H1 (cell line): ENCODE measurements at places on chromosomes 1 and 21. TPM values are rescaled to one million over a fixed set of nuclear protein-coding genes. Genes with fewer than 3 reads are reported as not detected.

DNA sequence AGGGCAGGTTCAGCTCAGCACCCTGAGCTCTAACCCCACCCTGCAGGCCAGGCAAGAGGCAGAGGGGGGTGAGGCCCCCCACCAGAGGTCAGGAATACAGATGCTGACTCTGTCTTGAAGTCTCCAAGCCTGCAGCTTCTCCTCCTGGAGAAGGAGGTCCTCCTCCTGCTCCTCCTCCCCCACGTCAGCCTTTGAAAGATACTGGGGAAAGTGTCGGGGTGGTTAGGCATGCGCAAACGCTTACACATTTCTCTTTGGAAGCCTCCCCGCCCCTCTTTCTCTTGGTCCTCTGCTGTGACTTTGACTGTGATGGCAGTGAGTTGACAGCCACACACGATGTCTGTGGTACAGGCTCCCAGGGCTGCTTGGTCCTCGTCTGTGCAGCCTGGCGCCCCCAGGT is 65.3 kb downstream of the SPSB1 start:
- no peak overlapping the region for H3K4me3 ChIP-seq
- DNase-seq = no peak
- H3K36me3 ChIP-seq = no peaks in the 10 kb centered on the region
- no peaks in the 10 kb centered on the region for H3K27me3 ChIP-seq
- H3K27ac ChIP-seq = no peak overlapping the region
- H3K4me1 ChIP-seq = peaks cover 2% of the 10 kb centered on the region; the same call in 1 of the 2 replicates

DNA sequence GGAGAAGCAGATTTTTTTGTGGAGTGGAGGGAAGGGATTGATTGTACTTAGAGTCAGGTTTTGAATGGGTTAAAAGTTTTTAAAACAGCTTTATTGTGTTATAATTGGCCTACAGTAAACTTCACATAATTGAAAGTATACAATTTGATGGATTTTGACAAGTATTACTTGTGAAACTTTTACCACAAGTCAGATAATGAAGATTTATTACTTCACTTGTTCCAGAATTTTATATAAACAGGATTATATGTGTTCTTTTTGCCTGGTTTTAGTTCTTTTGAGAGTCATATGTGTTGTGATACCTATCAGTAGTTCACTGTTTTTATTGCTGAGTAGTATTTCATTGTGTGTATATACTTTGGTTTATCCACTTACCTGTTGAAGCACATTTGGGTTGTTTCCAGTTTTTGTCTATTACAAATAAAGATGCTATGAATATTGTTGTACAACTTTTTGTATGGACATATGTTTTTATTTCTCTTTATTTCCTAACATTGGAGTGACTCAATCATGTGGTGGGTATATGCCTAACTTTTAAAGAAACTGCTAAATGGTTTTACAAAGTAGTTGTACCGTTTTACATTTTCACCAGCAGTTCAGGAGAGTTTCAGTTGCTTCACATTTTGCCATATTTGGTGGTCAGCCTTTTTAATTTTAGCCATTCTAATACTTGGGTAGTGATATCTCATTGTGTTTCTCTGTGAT is 71.0 kb downstream of the DYRK1A start:
- H3K4me1 ChIP-seq = peaks cover 9% of the 10 kb centered on the region; the same call in 1 of the 2 replicates
- H3K27ac ChIP-seq = no peak overlapping the region
- no peak overlapping the region for H3K4me3 ChIP-seq
- H3K36me3 ChIP-seq = no peaks in the 10 kb centered on the region; the same call in 1 of the 2 replicates
- DNase-seq = no peak

DNA sequence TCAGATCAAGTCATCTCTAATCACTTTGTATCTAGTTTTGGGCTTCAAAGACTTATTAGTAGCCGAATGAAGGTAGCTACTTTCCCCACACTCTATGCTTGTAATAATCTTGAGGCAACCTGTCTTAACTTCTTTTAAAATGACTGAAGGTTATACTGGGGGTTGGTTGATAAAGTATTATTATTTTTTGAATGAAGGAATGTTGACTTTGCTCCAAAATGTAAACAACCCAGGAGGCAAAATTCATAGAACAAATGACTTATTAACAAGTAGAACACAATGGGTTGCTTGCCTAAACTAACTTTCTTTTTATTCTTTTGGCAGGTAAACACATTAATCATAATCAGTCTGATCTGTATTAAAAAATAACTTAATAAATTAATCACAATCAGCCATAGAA is 440.0 kb downstream of the USP25 start:
- no peaks in the 10 kb centered on the region for H3K27me3 ChIP-seq
- H3K4me3 ChIP-seq = no peak overlapping the region
- no peak overlapping the region for H3K27ac ChIP-seq
- H3K36me3 ChIP-seq = no peaks in the 10 kb centered on the region
- no peak for DNase-seq

- DNase-seq = peak; percentile 23
- H3K27me3 ChIP-seq = no peaks in the 10 kb centered on the region
- no peak overlapping the region for H3K27ac ChIP-seq
- H3K4me1 ChIP-seq = no peaks in the 10 kb centered on the region; the same call in 1 of the 2 replicates
- no peak overlapping the region for H3K4me3 ChIP-seq
Observed at GRCh38 chr1:43510621-43511020, 20.1 kb upstream of the PTPRF start.

DNA sequence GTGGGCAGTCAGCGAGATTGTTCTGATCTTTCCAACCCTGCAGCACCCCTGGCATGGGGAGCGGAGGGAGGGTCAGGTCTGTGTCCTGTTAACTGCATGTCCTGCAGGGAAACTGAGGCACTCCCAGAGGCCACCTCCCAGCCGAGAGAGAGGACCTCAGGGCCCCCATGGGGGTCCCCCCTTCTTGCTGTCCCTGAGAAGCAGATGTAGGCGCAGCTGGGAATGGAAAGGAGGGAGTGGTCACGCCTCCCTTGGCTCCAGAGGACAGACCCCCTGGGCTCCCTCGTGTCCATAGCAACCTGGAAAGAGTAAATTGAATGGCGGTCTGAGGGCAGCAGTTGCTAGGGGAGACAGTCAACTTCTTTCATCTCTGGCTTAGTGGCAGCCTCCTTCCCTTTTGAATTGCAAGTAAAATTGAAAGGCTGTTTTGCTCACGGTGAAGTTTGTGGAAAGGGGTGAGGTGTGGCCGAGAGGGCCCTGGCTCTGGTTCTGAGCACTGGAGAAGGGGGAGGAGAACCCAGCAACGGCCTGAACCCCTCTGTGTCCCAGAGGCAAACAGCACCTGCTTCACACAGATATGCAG is 4.9 kb downstream of the CROCC start:
- H3K4me1 ChIP-seq = peaks cover 9% of the 10 kb centered on the region
- H3K36me3 ChIP-seq = peaks cover 3% of the 10 kb centered on the region; the same call in 1 of the 2 replicates
- H3K4me3 ChIP-seq = no peak overlapping the region
- peak; percentile 68 for DNase-seq
- no peaks in the 10 kb centered on the region for H3K27me3 ChIP-seq

AIRE gene
- 0.10 TPM in 1 of 2 replicates, not detected in the other for total RNA-seq

GRCh38 chr1:13935336-13935735 is 235.3 kb downstream of the PRDM2 start:
- no peaks in the 10 kb centered on the region for H3K27me3 ChIP-seq
- no peak overlapping the region for H3K4me3 ChIP-seq
- no peaks in the 10 kb centered on the region for H3K4me1 ChIP-seq
- H3K27ac ChIP-seq = no peak overlapping the region
- no peak for DNase-seq

DNA sequence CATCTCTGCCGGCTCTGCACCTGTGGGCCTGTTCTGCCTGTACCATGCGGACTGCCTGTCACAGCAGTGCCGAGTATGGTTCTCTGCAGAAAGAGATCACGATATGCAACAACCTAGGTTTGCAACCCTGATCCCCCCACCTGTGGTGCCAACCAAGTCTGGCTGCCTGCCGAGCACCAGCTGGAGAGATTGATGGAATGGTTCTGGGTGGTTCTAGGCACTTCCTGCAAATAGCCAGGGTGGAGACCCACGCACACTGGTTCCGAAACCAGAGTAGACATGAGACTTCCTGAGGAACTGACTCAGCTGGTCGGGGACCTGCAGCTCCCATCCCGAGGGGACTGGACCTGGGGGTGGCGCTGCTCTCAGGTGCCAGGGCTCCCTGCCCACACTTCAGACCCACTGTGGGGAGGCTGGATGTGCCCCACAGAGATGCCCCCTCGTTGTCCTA is 5.4 kb downstream of the TPRG1L start:
- peaks cover 40% of the 10 kb centered on the region for H3K36me3 ChIP-seq
- H3K4me1 ChIP-seq = peaks cover 4% of the 10 kb centered on the region
- DNase-seq = no peak
- no peaks in the 10 kb centered on the region for H3K27me3 ChIP-seq
- H3K4me3 ChIP-seq = no peak overlapping the region

CASZ1 gene
- total RNA-seq = 6.1 and 7.7 TPM in 2 replicates

GRCh38 chr1:98121646-98122045 is 200.8 kb upstream of the DPYD start:
- H3K36me3 ChIP-seq = no peaks in the 10 kb centered on the region
- H3K4me3 ChIP-seq = no peak overlapping the region
- no peaks in the 10 kb centered on the region for H3K4me1 ChIP-seq

- no peaks in the 10 kb centered on the region for H3K4me1 ChIP-seq
- DNase-seq = no peak
- no peaks in the 10 kb centered on the region for H3K27me3 ChIP-seq
- H3K36me3 ChIP-seq = no peaks in the 10 kb centered on the region
- H3K27ac ChIP-seq = no peak overlapping the region
Observed at GRCh38 chr1:102961549-102961948, 146.8 kb downstream of the COL11A1 start.

SYCP1 gene
- 0.11 and 0.44 TPM in 2 replicates for total RNA-seq

DNA sequence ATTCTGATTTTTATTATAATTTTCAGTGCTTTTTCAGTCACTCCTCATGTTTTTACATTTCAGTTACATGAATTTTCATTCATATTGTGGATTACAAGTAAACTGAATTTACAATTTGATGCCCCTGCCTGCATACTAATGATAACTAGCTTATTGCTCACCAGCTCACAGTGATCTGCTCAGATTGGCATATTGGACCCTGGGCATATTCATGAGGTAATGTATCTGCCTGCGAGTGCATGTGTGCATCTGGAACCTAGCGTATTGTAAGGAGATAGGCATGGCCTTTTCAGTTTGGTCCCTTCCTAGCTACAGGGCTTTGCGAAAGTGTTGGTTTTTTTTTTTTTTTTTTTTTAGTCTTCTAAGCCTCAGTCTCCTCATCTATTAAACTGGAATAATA is 213.7 kb downstream of the SDCCAG8 start:
- H3K27me3 ChIP-seq = no peaks in the 10 kb centered on the region
- DNase-seq = no peak
- no peaks in the 10 kb centered on the region for H3K36me3 ChIP-seq
- no peak overlapping the region for H3K27ac ChIP-seq
- H3K4me3 ChIP-seq = no peak overlapping the region

DNA sequence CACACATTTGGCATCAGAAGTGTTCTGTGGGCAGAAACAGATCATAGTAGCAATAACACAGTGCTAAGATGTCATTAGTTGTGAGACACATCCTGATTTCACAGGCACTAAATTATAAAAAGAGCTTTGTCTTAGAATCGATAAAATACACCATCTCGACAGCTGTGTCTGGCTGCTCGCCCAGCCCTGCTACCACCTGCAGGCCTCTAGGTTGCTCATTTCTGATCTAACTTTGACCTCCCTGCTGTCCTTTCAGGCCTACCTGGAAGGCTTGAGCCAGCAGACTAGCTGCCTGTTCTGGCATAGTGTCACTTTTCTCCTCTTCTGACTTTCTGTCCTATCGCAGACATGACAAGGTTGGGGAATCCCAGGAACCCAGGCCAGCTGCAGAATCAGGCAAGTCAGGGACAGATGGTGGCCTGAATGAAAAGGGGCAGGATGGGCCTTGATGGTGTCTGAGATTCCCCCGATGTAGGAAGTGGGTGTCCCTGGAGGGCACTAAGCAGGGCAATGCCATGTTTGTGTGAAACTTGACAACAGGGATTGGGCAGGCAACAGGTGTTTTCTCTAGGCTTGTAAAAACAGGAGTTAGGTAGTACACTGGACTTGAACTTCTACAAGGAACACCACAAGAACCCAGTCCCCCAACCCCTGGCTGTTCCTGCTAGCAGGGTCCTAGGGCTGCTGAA is 66.6 kb upstream of the RHOU start:
- no peak overlapping the region for H3K4me3 ChIP-seq
- no peak overlapping the region for H3K27ac ChIP-seq
- H3K4me1 ChIP-seq = peaks cover 2% of the 10 kb centered on the region; the same call in 1 of the 2 replicates

SLC9C2 gene
- not detected in 2 replicates for total RNA-seq

TTLL7 gene
- total RNA-seq = 6.4 and 7.9 TPM in 2 replicates

- H3K27me3 ChIP-seq = no peaks in the 10 kb centered on the region
- H3K4me1 ChIP-seq = no peaks in the 10 kb centered on the region
- no peak for DNase-seq
- H3K4me3 ChIP-seq = no peak overlapping the region
Observed at GRCh38 chr1:160713161-160713560, 1.5 kb upstream of the CD48 start.

GRCh38 chr1:52127181-52128180 is 14.4 kb upstream of the ZFYVE9 start:
- H3K27me3 ChIP-seq = no peaks in the 10 kb centered on the region; the same call in 1 of the 2 replicates
- DNase-seq = no peak
- H3K4me3 ChIP-seq = no peak overlapping the region
- H3K4me1 ChIP-seq = no peaks in the 10 kb centered on the region
- H3K27ac ChIP-seq = no peak overlapping the region
- no peaks in the 10 kb centered on the region for H3K36me3 ChIP-seq

NUDT17 gene
- total RNA-seq = 2.7 and 2.8 TPM in 2 replicates

- H3K4me3 ChIP-seq = peak overlapping the region; percentile 87
- no peak overlapping the region for H3K27ac ChIP-seq
- H3K27me3 ChIP-seq = no peaks in the 10 kb centered on the region
- no peaks in the 10 kb centered on the region for H3K4me1 ChIP-seq
- no peak for DNase-seq
Observed at GRCh38 chr1:48775831-48776392, 779 bp downstream of the BEND5 start.

- H3K36me3 ChIP-seq = no peaks in the 10 kb centered on the region
- H3K4me3 ChIP-seq = no peak overlapping the region
- DNase-seq = no peak
Observed at GRCh38 chr1:182965861-182966260, 12.9 kb upstream of the SHCBP1L start.

- no peak for DNase-seq
- H3K27me3 ChIP-seq = no peaks in the 10 kb centered on the region
- no peaks in the 10 kb centered on the region; the same call in 1 of the 2 replicates for H3K36me3 ChIP-seq
- H3K4me3 ChIP-seq = no peak overlapping the region
- H3K27ac ChIP-seq = no peak overlapping the region
- H3K4me1 ChIP-seq = no peaks in the 10 kb centered on the region
Observed at GRCh38 chr1:77706321-77706720, 23.9 kb upstream of the ZZZ3 start.
